ENCODE measurements at places on chromosomes 12 and 14. TPM values are rescaled to one million over a fixed set of nuclear protein-coding genes. Genes with fewer than 3 reads are reported as not detected.

DNA sequence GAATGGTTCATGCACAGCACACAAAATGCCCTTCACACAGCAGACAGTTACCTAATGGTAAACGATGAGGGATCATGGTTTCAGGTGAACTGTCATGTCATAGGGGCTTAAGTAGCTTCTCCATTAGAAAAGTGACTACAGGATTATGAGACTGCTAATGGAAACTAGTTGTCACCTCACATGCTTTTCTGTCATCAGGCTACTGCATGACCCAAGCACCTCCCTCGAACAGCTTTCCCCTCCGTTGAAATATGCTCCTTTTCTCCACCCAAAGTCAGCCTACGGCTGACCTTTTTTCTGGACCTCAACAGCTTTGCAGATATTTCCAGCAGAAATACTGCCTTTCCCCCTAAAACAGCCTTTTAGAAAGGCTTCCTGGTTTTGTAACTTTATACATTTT lies 467.3 kb downstream of the EGLN3 start:
- no peak for DNase-seq

DNA sequence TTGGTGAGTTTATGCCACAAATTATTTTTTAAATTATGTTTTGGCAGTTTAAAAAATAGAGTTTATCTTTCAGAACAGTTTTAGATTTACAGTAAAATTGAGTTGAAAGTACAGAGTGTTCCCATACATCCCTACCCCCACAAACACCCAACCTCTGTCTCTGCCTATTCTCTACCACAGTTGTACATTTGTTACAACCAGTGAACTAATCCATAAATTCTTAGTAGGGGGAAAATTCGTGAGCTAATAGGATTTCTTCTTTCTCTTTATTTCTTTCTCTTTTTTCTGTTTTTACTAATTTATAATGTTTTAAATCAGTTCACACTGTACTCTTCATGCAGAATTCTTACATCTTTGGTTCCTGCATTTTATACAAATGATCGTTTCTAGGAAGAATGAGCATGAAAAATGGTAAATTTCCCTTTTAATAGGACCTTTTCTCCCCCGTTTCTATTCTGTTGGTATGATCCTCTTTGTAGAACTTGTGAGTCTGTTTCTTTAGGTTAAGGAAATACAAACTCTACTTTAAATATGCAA lies 56.7 kb downstream of the MIPOL1 start:
- DNase-seq, result peak; percentile 19

- no peak for DNase-seq
Measured at GRCh38 chr12:110696283-110696682, 7.4 kb upstream of the HVCN1 start.

DNA sequence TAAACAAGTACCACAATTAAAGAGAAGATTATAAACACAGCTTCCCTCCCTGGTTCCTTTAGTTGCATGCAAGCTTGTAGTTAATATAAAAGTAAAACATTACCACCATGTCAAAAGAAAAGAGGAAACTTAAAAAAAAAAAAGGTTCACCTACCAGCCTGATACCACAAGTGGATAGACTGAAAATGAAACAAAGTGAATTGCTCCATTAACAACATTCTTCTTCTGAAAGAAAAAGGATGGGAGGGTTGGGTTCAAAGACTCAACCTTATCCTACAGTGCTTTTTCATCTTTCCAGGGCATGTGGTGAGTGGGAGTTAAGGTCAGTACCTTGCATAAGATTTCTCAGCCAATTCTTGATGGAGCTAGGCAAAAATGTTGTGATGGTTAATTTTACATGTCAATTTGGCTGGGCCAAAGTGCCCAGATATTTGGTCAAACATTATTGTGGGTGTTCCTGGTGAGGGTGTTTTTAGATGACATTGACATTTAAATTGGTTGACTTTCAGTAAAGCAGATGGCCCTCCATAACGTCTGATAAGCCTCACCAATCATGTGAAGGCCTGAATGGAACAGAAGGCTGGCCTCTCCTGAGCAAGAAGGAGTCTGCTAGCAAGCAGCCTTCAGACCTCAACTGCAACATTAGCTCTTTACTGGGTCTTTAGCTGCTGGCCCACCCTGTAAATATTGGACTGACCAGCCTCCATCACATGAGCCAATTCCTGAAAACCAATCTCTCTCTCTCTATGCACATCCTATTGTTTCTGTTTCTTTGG lies 28.8 kb downstream of the VCPKMT start:
- no peak for DNase-seq

DNA sequence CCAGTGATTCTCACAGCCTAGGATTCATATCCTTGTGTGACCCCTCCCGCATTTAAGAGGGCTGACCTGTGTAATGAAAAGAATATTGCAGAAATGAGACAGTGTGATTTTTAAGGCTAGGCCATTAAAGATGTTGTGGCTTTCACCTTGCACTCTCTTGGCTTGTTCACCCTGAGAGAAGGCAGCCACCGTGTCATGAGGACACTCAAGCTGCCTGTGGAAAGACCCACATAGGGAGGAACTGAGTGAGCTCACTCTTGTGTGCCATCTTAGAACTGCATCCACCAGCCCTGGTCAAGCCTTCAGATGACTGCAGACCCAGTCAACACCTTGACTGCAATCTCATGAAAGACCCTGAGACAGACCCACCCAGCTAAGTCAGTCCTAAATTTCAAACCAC lies 46.3 kb upstream of the TMPO start:
- DNase-seq, result no peak

SLC24A4 gene
- total RNA-seq, result not detected

GRCh38 chr12:105192624-105193225 lies 43.2 kb downstream of the APPL2 start:
- no peak for DNase-seq

GRCh38 chr14:103296007-103296406 lies 38.0 kb upstream of the EIF5 start:
- peak; percentile 61 for DNase-seq

KCNC2 gene
- total RNA-seq, result not detected

DNA sequence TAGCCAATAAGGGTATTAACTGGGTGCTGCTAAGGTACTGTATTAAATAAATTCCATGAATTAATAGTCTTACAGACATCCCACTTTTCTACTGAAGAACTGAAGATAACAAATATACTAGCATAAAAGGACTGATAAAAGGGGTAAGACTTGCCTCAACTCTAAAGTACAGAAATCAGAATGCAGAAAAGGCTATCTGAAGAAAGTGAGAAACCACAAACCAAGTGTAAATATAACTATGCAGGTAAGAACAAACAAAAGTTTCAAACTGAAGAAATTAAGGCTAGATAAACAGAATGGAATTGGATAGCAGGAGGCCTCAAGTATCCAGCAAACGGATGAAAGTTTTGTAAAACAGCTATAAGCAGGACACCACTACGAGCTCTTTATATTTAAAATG lies 29.5 kb downstream of the YAF2 start:
- DNase-seq, result no peak

- no peak for DNase-seq
Measured at GRCh38 chr14:21475767-21476522, 814 bp downstream of the RAB2B start.

AQP6 gene
- total RNA-seq, result 1.8 TPM

HOTAIR gene
- total RNA-seq, result 6.8 TPM

GRCh38 chr12:56001487-56002100 lies 4.5 kb downstream of the SUOX start:
- peak; percentile 39 for DNase-seq

- no peak for DNase-seq
Measured at GRCh38 chr14:68756000-68756481, 36.8 kb downstream of the ZFP36L1 start.

DNA sequence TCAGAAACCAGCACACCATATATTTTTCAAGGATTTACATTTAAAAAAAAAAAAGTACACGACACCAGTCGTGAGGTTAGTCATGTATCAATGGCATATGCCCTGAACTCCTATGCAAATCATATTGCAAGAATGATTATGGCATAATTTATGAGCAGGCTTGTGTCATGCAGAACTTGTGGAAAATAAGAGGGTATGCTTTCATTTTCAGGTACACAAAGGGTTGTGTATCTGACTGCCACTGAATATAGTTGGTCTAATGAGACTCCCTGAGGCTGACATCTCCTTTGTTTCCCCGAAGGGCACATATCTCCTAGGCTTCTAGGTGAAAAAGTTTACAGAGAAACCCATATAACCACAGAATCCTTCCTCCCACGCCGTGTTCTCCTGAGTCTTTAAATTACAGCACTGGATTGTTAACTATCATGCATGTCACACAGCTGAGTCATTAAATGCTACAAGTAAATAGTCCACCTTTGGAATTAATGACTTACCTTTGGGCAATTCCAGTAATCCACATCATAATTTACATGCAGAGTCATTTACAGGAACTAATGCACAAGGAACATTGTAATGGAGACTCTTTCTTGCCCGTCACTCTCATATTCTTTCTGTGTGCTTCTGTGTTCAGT lies 356.7 kb upstream of the DIO2 start:
- peak; percentile 16 for DNase-seq

PRR4 gene
- 0.28 TPM for total RNA-seq

GRCh38 chr14:36511981-36512584 lies 7.9 kb downstream of the NKX2-1 start:
- DNase-seq, result no peak

DNA sequence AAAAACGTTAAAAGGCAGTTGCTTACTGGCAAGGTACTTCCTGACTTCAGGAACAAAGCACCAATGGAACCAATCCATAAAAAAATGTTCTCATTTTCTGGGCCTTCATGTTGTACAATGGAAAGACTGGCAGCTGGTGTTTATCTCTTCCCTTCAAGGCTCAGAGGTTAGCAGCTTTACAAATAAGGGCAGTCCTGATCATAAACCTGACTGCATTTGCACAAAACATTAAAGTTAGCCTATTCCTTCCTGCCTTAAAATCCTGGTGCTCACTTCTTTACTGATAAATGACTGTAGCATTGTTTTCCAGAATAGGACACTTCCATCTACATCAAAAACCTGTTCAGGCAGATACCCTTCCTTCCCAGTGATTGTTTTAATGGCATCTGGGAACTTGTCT lies 19.2 kb downstream of the IL26 start:
- DNase-seq, result no peak

DNA sequence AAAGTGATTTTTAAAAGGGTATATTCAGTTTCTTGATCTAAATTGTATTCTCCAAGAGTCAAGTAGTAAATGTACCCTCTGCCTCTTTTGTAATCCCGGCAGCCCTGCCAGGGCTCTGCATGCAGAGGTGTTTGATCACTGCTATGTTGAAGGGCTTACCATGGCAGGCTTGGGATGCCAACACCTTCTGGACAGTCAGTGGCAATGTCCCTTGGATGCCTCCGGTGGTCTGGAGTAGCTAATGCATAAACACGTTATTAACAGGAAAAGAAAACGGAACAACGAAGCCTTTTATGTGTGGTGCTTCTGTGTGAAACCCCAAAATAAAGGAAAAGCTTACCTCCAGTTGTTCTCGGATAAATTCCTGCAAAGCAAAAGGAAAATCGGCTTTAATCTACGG lies 19.9 kb downstream of the EIF2B2 start:
- peak; percentile 25 for DNase-seq

DNA sequence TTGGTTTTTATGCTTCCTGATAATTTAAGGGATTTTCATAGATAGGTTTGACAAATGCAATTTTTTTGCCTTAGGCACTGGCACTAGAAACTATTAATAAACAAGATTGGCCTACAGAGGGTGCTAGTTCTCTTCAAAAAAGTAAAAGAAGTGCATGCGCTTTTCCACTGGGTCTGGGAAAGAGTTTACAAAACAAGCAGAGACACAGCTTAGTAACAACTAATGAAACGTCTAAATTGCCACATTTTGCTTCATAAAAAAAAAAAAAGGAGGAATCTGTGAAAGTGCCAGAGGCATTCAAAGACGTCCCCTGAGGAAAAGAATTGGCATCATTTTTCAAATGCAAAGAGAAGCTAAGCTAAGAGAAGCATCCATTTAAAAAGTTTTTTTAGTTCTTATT lies 58.3 kb upstream of the EEA1 start:
- DNase-seq, result peak; percentile 83

DNA sequence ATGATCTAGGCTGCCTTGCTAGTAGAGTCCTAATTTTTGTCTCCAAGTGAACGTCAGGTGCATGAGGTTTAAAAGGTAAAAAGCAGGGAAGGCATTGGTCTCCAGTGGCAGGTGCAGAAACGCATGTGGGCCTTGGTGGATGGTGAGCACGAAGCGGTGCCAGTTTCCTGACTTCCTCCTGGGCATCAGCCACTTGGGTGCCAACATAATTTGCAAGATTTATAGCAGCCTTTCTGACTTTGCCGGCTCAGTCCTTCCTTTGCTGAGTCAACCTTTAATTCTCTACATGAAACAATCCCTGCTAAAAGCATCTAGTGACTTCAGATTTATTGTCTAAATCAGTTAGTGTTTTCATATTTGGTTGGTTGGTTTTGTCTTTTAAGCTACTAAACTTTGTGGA lies 355.7 kb upstream of the TMEM132C start:
- DNase-seq, result no peak

DNA sequence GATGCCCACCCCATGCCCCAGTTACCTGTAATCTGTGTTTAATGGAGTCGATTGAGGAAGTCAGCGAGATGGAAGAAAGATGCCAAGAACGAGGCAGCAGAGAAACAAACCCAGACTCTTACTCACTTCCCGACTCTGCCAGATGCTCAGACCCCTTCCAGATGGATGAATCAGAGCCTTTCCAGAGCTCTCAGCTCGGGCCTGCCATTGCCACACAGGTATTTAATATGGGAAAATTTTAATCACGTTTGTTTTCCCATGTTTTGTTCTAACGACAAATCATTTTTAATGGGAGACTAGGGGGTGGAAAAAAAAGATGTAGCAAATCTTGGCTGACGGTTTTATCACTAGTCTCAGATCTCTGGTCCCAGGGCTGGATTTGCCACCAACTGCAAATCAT lies 72.5 kb upstream of the SRRM4 start:
- no peak for DNase-seq

DNA sequence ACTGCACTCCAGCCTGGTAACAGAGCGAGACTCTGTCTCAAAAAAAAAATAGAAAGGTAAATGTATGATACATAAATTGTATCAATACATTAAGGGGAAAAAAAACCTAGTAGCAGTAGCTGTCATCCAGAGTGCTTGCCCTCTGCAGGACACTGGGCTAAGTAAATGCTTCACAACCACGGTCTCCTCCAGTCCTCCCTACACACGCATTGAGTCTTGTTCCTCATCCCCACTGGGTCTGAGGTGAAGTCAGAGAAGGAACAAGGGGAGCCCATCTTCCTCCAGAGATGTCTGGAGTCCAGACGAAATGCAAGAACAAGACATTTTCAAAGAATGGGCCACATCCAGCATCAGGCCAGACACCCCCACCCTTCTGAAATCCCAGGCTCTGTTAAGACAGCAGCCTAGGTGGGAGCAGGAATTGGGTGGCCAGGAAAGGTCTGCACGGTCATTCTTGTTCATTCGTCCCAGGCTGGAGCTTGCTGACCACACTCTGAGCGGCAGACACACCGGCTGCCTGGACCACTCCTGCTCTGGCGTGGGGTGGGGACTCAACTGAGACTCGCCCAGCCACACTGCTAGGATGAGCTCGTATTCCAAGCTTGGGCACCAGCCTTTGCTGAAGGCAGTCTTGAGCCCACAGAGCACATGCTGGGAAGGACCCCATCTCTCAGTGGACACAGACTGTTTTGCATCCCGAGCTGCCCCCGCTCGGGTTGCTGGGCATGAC lies 45.5 kb downstream of the CHGA start:
- DNase-seq, result no peak

GRCh38 chr14:64233531-64234190 lies 60.5 kb downstream of the ESR2 start:
- DNase-seq, result no peak

- no peak for DNase-seq
Measured at GRCh38 chr14:81070511-81070910, 115.1 kb downstream of the TSHR start.

- DNase-seq, result no peak
Measured at GRCh38 chr14:91898372-91898771, 31.0 kb upstream of the TC2N start.
